Tibial nerve (tissue), 4 donors: ENCODE measurements at places on chromosomes 5 and 9.
A peak's percentile ranks its signal among the peaks of the same experiment; 100 is the strongest.

- DNase-seq, result peak; percentile 64
- no peak overlapping the region for H3K27ac ChIP-seq
- no peaks in the 10 kb centered on the region for H3K4me1 ChIP-seq
- no peaks in the 10 kb centered on the region for H3K27me3 ChIP-seq
Measured at GRCh38 chr9:94603259-94604160, 9.9 kb upstream of the FBP2 start.

- DNase-seq, result no peak
- no peaks in the 10 kb centered on the region for H3K36me3 ChIP-seq
- no peaks in the 10 kb centered on the region for H3K4me1 ChIP-seq
- H3K4me3 ChIP-seq, result no peak overlapping the region
Measured at GRCh38 chr5:58934629-58935097, 351.8 kb downstream of the RAB3C start.

GRCh38 chr5:56564541-56565282, 250.6 kb upstream of the MAP3K1 start:
- no peak for DNase-seq
- H3K4me3 ChIP-seq, result no peak overlapping the region
- no peak overlapping the region for H3K27ac ChIP-seq
- no peaks in the 10 kb centered on the region for H3K27me3 ChIP-seq
- H3K36me3 ChIP-seq, result no peaks in the 10 kb centered on the region
- peaks cover 29% of the 10 kb centered on the region for H3K4me1 ChIP-seq

DNA sequence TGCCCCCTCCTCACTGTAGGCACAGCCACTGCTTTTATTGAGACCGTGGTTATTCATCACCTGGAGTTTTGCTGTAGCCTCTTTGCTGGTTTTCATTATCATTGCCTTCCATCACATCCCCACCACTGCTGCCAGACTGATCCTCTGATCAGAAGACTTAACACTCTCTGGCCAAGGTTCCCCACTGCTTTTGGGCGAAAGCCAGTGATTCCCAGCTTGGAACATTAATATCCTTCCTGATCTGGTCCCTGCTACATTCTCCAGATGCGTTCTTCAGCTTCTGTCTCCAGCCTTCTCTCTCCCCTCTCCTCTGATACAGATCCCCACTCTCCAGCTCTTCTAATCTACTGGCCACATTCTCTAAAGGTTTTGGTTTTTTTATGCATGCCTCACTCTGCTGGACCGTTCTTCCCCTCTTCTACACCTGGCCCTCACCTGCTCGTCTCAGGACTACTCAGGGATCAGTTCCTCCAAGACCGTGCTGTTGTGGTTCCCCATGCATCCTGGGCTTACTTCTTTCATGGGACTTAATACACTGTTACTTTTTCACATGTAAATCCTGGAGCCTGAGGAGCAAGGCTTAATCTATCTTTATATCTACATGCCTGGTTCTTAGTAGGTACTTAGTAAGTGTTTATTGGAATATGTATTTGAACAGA, 115.0 kb downstream of the PRKACG start:
- H3K27me3 ChIP-seq, result no peaks in the 10 kb centered on the region
- H3K36me3 ChIP-seq, result no peaks in the 10 kb centered on the region
- no peak for DNase-seq
- H3K4me3 ChIP-seq, result no peak overlapping the region

- no peak overlapping the region for H3K27ac ChIP-seq
- H3K4me1 ChIP-seq, result no peaks in the 10 kb centered on the region
- no peaks in the 10 kb centered on the region for H3K36me3 ChIP-seq
- no peaks in the 10 kb centered on the region for H3K27me3 ChIP-seq
Measured at GRCh38 chr5:148965511-148966265, 97.2 kb downstream of the SH3TC2 start.

DNA sequence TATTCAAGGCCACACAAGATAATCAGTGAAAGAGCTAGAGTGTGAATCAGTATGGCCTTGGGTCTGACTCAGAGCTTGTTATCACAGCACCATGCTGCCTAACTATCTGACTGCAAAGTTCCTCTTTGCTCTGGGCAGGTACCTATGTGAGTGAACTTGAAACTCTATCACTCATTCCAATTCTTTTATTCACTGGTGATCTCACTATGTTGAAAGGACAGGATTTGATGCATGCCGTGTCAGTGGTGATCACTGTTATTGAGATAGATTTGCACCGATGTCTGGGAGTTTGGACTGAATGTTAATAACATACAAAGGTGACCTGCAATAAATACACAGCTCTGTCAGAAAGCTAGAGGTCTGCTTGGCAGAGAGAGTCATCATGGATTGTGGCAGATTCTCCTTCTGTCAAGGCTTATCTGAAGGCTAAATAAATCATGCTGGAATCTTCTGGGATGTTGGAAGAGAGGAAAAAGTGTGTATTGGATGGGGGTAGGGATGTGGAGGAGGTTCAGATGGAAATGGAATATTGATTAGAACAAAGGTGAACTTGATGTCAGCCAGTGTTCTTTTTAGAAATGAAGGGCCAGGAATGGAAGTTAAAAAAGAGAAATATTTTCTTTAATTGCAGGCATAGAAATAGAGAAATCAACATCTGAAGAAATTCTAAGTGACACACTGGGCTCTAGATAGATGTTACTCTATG, 91.8 kb upstream of the TNC start:
- H3K27me3 ChIP-seq, result no peaks in the 10 kb centered on the region
- H3K27ac ChIP-seq, result no peak overlapping the region
- DNase-seq, result no peak

- H3K4me3 ChIP-seq, result no peak overlapping the region
- no peaks in the 10 kb centered on the region for H3K27me3 ChIP-seq
- no peak for DNase-seq
- no peaks in the 10 kb centered on the region for H3K36me3 ChIP-seq
- no peak overlapping the region for H3K27ac ChIP-seq
Measured at GRCh38 chr9:132894862-132895835, 16.5 kb downstream of the SPACA9 start.

DNA sequence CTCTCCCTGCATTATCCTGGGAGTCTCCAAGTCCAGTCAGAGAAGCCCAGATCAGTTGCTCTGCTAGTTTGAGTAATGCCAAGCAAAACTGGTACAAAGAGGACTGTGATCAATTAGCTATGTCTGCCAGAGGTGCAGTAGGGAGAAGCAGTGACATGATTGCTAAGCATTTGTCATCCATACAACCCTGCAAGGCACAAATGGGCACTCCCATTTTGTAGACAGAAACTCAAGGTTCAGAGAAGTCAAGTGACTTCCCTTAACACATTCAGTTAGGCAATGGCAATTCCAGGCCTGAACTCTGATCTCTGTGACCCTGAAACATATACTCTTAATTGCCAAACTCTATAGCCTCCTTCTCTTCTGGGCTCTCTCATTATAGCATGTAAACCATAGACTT, 34.0 kb downstream of the NDST1 start:
- H3K27ac ChIP-seq, result peak overlapping the region; percentile 84
- no peaks in the 10 kb centered on the region for H3K4me1 ChIP-seq
- H3K36me3 ChIP-seq, result peaks cover 24% of the 10 kb centered on the region

GRCh38 chr5:2805080-2805479, 53.6 kb upstream of the IRX2 start:
- H3K27me3 ChIP-seq, result no peaks in the 10 kb centered on the region
- no peak overlapping the region for H3K4me3 ChIP-seq
- H3K4me1 ChIP-seq, result no peaks in the 10 kb centered on the region
- DNase-seq, result no peak

- no peaks in the 10 kb centered on the region for H3K36me3 ChIP-seq
- no peaks in the 10 kb centered on the region for H3K4me1 ChIP-seq
- H3K4me3 ChIP-seq, result no peak overlapping the region
Measured at GRCh38 chr5:125484742-125485641, 738.6 kb upstream of the ZNF608 start.

DNA sequence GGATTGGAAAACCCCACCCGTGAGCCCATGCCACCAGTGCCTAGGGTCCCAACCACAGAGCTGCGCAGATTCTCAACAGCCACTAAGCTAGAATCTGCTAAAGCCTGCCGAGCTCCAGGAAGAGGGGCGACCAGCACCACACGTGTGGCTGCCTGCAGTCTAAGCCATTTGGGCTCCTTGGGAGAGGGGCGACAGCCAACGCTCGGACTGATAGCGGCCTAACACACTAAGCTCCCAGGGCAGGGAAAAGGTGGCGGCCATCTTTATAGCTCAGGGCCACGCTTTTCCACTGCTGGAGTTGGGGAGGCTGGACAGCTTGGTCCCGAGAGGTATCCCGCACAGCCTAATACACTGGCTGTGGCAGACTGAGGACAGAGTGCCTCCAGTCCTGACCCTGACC, 631.8 kb downstream of the CETN3 start:
- DNase-seq, result no peak
- H3K27me3 ChIP-seq, result no peaks in the 10 kb centered on the region
- H3K4me1 ChIP-seq, result no peaks in the 10 kb centered on the region

DNA sequence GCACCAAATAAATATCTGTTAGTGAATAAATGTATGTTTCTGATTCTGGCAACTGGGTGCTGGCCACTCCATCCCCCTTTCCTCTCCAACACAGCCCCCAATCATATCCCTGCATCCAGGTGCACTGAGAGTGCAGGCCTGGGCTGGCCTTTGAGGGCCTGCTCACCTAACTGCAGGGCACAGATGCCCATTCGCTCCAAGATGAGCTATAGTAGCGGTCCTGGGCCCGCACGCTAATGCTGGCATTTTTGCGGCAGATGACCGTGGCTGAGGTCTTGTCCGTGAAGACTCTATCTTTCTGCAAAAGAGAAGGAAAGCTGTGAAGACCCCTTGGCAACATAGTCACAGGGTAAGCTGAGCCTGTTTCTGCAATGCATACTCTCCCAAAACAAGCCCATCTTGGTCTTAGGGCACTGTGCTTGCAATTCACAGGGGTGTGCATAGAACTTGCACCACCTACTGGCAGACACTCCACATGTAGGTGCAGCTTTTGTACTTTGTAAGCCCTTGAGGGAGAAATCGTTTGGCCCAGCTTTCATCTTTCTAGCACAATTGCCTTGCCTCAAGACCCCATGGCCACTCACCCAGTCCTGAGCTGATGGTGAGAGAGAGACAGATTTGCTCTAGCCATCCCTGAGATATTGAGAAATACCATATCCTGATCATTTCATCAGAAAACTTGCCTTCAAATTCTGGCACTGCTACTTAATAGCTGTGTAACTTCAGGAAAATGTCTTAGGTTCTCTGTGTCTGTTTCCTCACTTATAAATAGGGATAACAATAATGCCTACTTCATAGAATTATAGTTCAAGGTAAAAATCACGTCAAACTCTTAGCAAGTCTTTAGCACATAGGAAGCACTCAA, 13.5 kb downstream of the IL12B start:
- peaks cover 12% of the 10 kb centered on the region for H3K27me3 ChIP-seq
- H3K36me3 ChIP-seq, result no peaks in the 10 kb centered on the region
- H3K4me3 ChIP-seq, result no peak overlapping the region
- no peak overlapping the region for H3K27ac ChIP-seq

DNA sequence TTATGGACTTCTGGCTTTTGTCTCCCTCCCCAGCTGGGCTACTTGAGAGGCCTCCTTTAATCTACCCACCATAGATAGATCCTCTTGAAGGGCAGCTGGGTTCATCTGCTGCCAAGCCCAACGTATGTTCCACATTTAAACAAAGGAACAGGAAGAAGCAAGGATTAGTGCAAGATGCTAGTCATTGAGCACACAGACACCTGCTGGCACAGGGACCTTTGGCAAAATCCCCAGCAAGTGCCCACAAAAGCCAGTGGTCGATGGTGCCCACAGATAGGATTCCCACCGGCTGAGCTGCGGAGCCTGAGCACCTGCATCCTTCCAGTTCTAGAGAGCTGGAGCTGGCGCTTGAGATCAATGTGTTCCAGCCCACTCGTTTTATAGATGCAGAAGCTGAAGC, 57.7 kb upstream of the SHB start:
- H3K27ac ChIP-seq, result no peak overlapping the region
- no peaks in the 10 kb centered on the region for H3K4me1 ChIP-seq
- no peaks in the 10 kb centered on the region for H3K36me3 ChIP-seq
- H3K4me3 ChIP-seq, result no peak overlapping the region
- no peaks in the 10 kb centered on the region for H3K27me3 ChIP-seq

- no peak for DNase-seq
- H3K4me3 ChIP-seq, result no peak overlapping the region
- no peak overlapping the region for H3K27ac ChIP-seq
- no peaks in the 10 kb centered on the region for H3K27me3 ChIP-seq
- no peaks in the 10 kb centered on the region for H3K4me1 ChIP-seq
Measured at GRCh38 chr5:8033261-8033660, 164.3 kb downstream of the MTRR start.

GRCh38 chr5:14217587-14217986, 74.4 kb downstream of the TRIO start:
- H3K27me3 ChIP-seq, result no peaks in the 10 kb centered on the region
- no peaks in the 10 kb centered on the region for H3K4me1 ChIP-seq
- H3K36me3 ChIP-seq, result no peaks in the 10 kb centered on the region
